Jurkat, Clone E6-1 (cell line): ENCODE measurements at places on chromosomes 1 and 21.

GRCh38 chr1:1943834-1944570 is 24.9 kb upstream of the TMEM52 start:
- no peak for DNase-seq

DNA sequence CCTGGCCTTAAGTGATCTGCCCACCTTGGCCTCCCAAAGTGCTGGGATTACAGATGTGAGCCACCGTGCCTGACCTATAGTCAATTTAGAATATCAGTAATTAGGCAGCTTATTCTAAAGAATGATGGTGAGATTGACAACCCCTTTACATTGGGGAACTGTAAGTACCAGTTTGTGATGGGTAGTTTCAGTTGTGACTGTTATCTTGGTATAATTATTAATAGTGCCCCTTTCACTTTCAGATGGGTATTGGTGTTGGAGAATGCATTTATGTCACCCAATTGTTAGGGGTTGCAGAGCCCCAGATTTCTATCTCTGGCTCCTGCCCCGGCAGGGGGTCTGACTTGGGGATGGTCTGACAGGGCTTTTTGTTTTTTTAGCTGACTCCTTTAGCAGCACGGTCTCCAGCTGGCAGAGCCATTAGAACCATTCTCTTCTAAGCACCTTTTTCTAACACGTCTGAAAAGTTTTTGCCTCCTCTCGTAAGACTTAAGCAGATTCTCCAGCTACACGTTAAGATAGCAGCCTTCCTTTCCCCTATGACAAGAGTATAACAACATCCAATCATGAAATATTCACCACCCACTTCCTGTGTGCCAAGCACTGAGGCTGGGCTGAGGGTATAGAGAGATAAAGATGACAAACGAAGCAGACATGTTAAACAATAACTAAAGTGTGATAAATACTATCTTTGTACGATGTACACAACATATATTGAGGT is 157.8 kb downstream of the SDCCAG8 start:
- peak; percentile 30 for DNase-seq

GRCh38 chr1:188735567-188735966 is 1742.1 kb downstream of the BRINP3 start:
- no peak for DNase-seq

- DNase-seq: peak; percentile 49
Measured at GRCh38 chr1:6052543-6053205, 7.0 kb downstream of the KCNAB2 start.

GRCh38 chr21:43611598-43612369 is 47.5 kb downstream of the HSF2BP start:
- no peak for DNase-seq

DNA sequence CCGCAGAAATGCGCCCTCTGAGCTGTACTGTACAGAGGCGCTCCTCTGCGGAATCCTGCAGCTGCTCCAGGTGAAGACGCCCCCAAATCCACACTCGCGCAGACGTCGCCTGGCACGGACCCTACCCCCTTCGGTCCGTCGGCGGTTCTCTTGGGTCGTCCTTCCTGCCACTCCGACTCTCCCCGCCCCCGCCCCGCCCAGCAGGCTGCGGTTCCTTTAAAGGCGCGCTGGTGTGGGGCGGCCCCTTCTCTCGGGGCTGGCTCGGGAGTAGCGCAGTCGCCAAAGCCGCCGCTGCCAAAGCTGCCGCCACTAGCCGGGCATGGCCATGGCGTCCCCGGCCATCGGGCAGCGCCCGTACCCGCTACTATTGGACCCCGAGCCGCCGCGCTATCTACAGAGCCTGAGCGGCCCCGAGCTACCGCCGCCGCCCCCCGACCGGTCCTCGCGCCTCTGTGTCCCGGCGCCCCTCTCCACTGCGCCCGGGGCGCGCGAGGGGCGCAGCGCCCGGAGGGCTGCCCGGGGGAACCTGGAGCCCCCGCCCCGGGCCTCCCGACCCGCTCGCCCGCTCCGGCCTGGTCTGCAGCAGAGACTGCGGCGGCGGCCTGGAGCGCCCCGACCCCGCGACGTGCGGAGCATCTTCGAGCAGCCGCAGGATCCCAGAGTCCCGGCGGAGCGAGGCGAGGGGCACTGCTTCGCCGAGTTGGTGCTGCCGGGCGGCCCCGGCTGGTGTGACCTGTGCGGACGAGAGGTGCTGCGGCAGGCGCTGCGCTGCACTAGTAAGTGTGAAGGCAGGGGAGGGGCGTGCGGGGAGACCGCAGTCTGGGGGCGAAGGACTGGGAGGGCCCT is at the start of gene RASSF5:
Gene RASSF5, plus strand, starts transcription at position 248 of the 846 bp plus-strand sequence. Its CDS starts 72 bp downstream, at position 320.
- DNase-seq: no peak

GRCh38 chr1:8213676-8214075 is 104.2 kb upstream of the SLC45A1 start:
- DNase-seq: no peak

- DNase-seq: no peak
Measured at GRCh38 chr1:110254604-110255391, 44.7 kb downstream of the KCNC4 start.

DNA sequence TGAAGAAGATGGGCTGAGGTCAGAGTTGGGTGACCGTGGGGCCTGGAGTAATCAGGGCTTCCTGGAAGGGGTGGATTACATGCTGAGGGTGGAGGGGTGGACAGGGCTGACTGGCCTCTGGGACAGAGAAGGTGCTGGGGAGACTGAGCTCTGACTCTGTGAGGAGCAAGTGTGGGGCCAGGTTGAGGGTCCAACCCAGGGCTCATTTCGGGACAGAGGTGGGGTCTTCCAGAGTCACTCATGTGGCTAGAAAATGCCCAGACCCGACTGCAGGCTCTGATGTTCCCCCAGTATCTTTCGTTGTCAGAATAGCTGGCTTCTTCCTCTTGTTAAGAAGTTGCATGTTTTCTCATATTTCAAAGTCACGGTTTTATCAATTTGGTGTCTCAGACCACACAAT is 311.8 kb downstream of the PTPRU start:
- no peak for DNase-seq

DNA sequence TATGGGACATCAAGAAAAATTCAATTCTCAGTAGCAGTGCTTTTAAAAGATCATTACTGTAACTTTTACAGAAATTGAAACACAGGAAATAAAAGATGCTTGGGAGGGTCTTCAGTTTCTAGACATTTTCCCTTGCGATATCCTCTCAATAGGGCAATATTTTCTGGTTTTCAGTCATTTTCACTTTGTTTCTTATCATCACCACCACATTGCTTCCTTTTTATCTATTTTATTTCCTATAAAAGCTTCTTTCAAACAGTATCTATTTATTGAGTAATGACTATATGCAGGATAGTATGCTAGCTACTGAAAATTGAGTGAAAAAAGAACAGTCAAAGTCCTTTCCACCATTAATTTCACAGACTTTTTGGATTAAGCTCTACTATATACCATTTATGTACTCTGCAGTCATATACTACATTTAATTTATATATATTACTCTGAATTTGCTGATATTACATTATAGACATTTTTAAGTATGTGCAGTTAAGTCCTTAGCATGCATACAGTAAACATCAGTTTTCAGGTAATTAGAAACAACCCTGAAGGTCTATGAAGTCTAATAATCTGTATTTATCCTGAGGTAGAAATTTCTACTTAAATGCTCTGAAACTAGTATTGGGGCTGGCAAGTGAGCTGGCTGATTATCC is 18.7 kb downstream of the TRMT1L start:
- DNase-seq: no peak

GRCh38 chr1:81366173-81366572 is 434.6 kb upstream of the ADGRL2 start:
- no peak for DNase-seq

DNA sequence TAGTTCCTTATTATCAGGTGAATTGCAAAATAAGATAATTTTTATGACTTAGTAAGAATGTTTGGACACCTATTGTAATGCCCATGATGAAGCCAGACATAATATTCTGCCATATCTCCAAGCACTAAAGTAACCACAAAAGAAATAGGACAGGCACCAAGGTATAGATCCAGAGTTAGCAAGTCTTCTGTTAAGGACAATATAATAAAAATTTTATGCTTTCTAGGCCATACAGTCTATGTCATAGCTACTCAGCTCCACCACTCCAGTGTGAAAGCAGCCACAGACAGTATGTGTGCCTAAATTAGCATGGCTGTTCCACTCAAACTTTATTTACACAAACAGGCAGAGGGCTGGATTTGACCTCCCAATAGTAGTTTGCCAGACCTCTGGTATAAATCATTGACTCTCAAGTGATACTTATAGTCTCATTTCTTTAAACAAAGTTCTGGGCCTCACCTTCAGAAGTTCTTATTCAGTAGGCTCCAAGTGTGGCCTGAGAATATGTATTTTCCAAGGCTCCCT is 88.3 kb downstream of the SCMH1 start:
- no peak for DNase-seq

GRCh38 chr21:28455253-28455600 is 537.5 kb downstream of the LTN1 start:
- DNase-seq: no peak

- no peak for DNase-seq
Measured at GRCh38 chr1:109918671-109919070, 8.0 kb downstream of the CSF1 start.

DNA sequence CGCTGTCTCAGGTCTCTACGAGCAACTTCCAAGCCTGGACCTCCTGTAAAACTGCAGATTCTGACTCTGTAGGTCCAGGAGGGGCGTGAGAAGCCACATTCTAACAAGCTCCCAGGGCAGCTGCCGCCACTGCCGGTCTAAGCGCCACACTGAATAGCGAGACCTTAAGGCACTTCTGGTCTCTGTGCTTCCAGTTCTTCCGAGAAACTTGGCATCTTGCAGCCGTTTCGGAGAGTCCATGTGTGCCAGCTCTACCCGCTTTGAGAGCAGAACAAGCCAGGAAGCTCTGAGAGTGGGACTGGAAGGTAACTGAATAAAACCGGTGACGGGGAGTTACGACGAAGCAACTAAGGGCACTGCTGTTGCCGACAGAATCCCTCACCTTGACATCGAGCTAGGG is 12.5 kb downstream of the AGT start:
- DNase-seq: no peak

GRCh38 chr1:47031585-47031984 is 8.1 kb downstream of the CYP4X1 start:
- DNase-seq: no peak

DNA sequence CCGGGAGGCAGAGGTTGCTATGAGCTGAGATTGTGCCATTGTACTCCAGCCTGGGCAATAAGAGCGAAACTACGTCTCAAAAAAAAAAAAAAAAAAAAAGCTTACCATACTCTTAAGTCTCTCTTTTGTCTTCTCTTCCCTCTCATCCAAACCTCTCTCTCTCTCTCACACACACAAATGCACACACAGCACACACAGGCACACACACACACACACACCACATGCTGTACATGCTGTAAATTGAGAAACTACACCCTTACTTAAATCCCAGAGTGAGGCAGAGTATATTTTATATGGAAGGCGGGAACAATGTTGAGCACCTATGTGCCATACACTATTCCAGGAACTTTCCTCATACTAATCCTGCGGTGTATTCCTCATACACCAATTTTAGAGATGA is 6.5 kb downstream of the MCOLN3 start:
- no peak for DNase-seq

- DNase-seq: no peak
Measured at GRCh38 chr1:72911656-72912055, 629.3 kb upstream of the NEGR1 start.

- DNase-seq: no peak
Measured at GRCh38 chr21:37436174-37436573, 69.6 kb downstream of the DYRK1A start.

DNA sequence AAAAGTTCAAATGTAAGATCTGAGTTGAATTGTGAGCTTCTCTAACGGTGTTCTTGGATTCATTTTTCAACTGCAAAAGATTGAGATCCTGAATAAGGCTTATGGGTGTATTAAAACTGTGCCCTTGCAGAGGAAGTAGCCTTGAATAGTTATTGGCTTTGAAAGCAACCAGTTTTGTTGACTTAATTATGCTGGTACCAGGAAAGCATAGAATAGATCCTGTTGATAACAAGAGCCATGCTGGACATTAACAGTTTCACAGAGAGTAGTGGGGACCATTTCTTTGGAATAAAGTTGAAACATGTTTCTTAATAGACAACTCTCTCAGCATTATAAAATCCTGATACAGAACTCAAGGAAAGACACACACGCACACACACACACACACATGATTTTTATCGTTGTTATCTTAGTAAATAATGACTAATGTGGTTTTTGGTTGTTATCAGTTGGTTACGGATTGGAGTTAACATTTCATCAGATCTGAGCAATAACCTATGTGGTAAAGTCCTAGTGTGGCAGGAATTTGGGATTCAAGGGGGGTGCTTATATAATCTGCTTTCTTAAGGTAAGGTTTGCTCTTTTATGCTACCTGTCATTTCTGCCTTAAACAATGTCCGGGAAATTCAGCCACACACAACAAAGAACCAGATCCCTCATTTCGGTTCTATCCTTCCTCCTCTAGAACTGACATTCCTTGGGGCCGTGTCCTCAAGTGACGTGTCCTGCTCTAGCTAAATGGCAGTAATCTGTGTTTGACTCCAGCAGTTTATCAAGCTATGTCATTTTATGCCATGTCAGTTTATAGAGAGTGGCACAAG is 330.9 kb downstream of the CHRM3 start:
- peak; percentile 53 for DNase-seq

GRCh38 chr1:20612221-20612746 is 21.0 kb upstream of the PINK1 start:
- no peak for DNase-seq

DNA sequence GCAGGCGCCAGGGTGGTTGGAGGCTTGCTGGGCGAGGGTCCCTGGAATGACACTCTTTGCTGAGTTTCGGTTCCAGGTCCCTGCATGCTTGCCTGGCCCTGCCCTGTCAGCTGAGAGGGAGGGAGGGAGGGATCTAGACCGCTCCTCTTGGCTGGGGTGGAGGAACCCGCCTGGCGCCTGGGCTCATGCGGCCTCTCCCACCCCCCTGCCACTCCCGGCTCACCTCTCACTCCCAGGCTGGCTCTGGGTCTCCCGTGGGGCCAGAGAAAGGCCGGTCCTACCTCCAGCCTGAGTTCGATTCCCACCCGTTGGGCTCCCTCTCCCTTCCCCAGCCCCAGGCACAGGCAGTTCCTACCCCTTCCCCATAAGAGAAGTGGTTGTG is 19.0 kb upstream of the IFNLR1 start:
- DNase-seq: no peak

DNA sequence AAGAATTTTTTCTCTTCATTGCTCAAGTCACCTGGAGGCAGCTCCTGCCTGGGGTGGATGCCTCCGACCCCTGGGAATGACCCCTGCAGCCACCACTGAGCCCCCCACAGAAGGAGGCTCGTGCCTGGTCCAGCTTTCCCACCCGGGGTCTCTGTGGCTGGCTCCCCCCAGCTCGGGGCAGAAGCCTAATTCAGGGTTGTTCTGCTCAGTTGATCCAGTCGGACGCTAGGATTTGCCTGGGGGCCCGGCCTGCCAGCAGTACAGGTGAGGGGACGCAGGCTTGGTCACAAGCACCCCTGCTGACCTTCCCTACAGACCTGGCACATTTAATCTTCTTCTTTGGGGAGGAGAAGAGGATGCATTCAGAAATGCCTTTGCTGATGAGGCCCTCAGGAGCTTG is 53.6 kb upstream of the POFUT2 start:
- no peak for DNase-seq

GRCh38 chr1:236024641-236025040 is 40.2 kb downstream of the NID1 start:
- no peak for DNase-seq
